ENCODE measurements at places on chromosomes 7 and 10.
A peak's percentile ranks its signal among the peaks of the same experiment; 100 is the strongest.

- no peak for DNase-seq
Observed at GRCh38 chr10:73186266-73186665, 18.3 kb downstream of the FAM149B1 start.

- no peak for DNase-seq
Observed at GRCh38 chr7:66602159-66602558, 26.5 kb upstream of the KCTD7 start.

- peak; percentile 59 for DNase-seq
Observed at GRCh38 chr10:103451091-103451813, 918 bp downstream of the CALHM2 start.

DNA sequence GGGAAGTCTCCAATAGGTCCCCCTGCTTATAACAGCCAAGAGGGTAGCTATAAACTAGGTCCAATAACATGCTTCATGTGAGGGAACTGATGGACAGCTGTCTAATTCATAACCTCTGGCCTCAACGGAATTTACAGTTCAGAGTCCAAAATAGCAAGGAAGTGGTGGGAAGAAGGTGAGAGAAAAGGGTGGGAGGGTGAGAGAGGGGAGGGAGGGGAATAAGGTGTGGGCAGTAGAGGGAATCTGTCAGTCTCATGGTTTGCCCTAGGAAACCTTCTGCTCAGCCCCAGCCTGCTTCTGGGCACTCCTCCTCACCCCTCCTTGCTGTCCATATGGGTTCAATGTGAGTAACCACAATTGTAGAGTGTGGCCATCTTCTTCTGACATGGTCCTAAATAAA, 133.4 kb upstream of the ADO start:
- no peak for DNase-seq

GRCh38 chr10:7734821-7735220, 31.7 kb downstream of the ITIH2 start:
- DNase-seq = no peak

DNA sequence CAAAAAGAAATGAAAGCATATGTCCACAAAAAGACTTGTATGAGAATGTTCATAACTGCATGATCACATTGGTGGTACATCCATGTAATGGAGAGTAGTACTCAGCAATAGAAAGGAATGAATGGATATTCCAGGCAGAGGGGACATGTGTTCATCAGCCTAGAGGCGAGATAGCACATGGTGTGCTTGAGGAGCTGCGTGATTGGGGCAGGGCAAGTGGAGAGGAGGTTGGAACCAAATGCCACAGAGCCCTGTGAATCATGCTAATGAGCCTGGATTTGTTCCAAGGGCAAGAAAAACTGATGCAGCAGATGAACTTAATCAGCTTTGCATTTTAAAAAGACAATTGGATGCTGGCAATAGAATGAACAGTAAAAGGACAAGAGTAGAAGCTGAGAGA, 73.3 kb downstream of the C10orf90 start:
- no peak for DNase-seq

DNA sequence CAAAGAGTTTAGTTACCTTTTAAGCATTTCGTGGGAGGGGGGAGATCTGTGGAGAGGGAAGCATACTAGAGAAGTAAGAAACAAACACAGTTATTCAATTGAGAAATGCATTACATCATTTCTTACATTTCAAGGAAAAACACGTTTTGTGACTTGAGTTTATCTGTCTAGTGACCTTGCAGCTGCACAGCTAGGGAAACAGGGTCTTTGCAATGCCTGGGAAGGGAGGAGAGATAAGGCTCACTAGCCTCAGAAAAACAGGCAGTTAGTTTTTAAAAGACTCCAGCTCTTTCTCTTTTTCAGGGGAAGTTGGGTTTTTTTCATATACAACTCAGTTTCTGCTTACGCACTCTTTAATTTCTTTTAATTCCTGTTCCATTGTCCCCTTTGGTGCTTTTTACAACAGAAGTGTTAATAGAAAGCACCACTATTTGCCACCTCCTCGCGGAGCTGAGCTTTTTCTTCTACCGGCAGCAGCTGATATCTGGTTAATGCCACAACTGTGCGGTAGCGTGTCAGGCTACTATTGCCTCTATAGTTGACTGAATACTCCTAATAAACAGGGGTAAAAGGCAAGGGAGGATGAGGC, 5.6 kb downstream of the CYP3A43 start:
- no peak for DNase-seq

- no peak for DNase-seq
Observed at GRCh38 chr7:139271718-139272628, 40.9 kb downstream of the UBN2 start.
